ENCODE measurements at places on chromosomes 12 and 14.

DNA sequence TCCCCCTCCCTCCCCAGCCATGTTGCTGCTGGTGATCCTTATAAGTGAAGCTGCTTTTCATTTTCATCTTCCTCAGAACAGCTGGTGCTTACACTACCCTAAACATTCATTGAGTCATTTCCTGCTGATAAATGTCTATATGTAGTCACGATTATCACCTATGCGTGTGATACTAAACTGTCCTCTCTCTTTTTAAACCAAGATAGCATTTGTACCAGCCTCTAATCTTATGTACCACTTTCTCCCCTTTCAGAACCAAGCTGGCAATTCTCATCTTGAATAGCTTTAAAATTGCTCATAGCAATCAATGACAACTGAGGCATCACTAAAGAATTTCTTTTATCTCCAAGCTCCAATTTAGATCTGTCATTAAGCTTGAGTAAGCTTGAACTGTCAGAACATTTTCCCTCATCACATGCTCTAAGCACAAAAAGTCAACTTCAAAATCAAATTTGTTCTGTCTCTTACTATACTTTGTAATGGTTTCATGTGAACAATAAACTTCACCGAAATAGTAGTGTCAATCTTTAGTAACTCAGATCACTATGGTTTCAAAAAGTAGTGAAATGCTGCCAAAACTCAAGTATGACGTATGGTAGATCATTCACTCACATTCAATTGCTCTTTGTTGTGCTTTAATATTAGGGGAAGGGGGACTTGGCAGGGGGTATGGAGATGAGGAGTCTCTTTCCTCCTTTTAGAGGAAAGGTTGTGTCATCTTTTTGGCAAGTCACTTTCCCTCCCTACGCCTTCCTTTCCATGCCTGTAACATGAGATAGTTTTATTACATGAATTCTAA is 178.1 kb upstream of the NOVA1 start:
- DNase-seq, result peak; percentile 90

DNA sequence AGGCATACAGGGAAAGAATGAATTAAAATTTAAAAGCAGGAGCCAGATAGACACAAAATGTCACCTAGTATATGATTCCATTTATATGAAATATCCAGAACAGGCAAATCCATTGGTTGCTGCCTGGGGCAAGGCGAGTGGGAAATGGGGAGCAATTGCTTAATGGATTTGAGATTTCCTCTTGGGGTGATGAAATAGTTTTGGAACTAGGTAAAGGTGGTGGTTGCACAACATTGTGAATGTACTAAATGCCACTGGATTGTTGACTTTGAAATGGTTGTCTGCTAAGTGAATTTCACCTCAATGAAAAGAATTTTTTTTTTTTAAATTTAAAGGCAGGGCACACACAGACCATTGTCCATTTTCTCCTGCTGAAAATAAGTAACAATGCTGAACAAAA is 61.9 kb downstream of the ABCC9 start:
- no peak for DNase-seq

DNA sequence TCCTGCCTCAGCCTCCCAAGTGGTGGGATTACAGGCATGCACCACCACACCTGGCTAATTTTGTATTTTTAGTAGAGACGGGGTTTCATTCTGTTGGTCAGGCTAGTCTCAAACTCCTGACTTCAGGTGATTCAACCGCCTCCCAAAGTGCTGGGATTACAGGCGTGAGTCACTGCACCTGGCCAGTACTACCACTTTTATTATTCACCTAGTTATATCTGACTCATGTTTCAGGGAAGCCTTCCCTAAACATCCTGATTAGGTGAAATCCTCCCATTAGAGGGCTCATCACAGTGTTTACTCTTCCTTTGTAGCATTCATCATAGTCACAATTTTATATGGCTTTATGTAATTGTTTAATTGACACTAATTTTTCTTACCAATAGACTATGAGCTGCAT is 295.3 kb upstream of the SOX5 start:
- no peak for DNase-seq

DNA sequence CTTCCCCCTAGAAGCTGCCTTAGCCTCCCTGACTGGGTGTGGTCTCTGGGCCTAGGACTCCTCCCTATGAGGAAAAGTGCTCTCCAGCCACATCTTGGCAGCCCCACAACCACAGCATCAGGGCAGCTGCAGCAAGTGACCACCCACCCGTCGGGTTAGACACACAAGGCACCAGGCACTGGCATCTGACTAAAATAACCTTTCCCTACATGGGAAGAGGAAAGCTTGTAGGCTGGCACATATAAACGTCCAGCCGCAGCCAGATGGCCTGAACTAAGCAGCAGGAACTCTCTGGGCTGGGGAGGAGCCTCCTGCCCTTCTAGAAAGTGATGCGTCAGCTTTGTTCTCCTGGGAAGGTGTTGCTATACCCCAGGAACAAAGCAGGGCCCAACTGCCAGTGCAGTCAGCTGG is 328.7 kb downstream of the DPF3 start:
- no peak for DNase-seq

DNA sequence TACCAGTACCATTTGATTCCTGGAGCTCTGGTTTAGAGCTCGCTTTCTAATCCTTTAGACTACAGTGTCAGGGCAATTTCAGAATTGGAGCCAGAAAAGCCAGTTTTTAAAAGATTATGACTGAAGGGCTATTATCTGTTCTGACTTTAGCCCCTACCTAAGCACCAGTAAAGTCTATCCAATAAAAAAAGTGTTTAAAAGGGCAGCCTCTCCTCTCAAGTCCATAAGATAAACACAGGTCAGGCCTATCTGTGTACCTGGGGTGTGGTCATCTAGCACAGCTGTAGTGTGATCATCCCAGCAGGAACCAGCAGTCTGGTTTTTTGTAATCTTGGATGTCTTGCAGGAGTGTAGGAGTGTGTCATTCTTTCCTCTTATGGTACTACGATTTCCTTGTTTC is 6.6 kb downstream of the APPL2 start:
- DNase-seq, result no peak

- DNase-seq, result no peak
Measured at GRCh38 chr14:72186523-72186922, 254.3 kb downstream of the RGS6 start.

- DNase-seq, result peak; percentile 96
Measured at GRCh38 chr14:55721353-55721752, 141.3 kb downstream of the KTN1 start.

- peak; percentile 11 for DNase-seq
Measured at GRCh38 chr14:43503508-43503907, 1003.6 kb downstream of the FSCB start.

DNA sequence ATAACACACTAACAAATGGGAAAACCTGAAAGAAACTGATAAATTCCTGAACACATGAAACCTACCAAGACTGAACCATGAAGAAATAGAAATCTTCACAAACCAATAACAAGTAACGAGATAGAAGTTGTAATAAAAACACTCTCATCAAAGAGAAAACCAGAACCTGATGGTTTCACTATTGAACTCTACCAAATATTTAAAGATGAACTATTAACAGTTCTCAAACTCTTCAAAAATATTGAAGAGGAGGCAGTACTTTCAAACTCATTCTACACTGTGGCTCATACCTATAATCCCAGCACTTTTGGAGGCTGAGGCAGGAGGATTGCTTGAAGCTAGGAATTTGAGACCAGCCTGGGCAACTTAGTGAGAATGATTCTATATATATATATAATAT is 48.4 kb upstream of the TMTC2 start:
- no peak for DNase-seq

- no peak for DNase-seq
Measured at GRCh38 chr14:55864890-55865655, 253.1 kb upstream of the PELI2 start.

- DNase-seq, result no peak
Measured at GRCh38 chr14:71296184-71296583, 388.9 kb downstream of the PCNX1 start.

DNA sequence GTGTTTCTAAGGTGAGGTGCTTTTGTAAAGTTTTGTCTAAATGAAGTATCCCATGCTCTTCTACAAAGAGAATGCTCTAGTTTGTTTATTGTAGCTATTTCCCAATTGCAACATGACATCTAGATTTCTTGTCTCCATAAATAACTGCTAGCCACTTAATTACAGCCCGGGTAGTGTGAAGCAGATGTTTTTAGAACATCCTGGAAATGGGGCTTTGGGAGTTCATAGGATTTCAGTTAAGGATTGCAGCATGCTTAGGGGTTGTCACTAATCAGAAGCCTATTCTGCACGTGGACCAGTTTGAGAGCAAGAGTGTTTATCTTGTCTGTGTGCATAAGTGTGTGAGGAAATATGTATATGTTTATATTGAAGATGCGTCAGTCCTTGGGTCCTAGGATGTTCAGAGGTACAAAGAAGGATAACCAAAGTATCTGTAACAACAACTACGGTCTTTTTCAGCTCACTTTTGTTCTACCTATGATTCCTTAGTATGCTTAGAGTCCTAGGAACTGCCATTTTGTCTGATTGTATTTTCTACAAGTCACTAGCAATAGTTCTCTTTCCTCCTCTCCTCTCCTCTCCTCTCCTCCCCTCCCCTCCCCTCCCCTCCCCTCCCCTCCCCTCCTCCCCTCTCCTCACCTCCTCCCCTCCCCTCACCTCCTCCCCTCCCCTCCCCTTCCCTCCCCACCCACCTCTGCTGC is 135.3 kb downstream of the ACSS3 start:
- no peak for DNase-seq

- DNase-seq, result no peak
Measured at GRCh38 chr12:124130691-124131591, 157.9 kb downstream of the ZNF664 start.

DNA sequence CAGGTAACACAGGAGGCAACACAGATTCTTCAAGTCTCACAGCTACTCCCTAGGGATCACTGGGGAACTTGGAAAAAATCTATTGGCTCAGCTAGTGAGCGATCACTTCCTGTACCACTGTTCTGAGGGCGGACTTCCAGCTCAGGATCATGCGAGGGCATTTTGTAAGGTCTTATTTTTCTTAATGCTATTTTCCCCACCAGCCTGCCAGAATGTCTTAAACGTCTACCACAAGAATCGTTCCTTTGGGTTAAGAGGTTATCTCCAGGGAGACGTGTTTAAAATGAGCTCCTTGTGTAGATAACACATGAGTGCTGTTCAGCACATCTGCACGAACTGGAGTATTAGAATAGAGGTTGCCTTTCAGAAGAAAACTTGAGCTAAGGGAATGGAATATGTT is 162.6 kb downstream of the ETNK1 start:
- DNase-seq, result no peak

- no peak for DNase-seq
Measured at GRCh38 chr12:67852701-67853100, 136.5 kb upstream of the IFNG-AS1 start.

DNA sequence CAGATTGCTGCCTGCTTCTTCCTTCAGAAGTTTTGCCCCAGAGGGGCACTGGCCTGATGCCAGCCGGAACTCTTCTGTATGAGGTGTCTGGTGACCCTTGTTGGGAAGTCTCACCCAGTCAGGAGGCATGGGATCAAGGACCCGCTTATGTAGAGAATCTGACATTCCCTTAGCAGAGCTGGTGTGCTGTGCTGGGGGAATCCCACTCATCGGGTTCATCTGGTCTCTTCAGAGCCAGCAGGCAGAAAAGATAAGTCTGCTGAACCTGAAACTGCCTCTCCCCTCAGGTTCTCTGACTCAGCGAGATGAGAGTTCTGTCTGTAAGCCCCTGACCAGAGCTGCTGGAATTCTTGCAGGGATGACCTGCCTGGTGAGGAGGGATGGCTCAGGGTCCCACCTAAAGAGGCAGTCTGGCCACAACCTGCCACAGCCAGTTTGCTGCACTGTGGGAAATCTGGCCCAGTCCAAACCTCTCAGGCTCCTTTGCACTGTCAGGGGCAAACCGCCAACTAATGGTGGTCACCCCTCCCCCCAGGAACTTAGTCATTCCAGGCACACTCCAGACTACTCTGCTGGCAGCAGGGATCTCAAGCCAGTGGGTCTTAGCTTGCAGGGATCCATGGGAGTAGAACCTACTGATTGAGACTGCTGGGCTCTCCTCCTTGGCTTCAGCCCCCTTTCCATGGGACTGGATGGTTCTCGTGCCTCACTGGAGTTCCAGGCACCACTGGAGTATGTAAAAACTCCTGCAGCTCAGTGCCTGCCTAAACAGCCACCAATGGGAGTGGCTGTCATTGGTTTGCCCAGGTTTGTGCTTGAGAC is 4.1 kb downstream of the CLEC2D start:
- peak; percentile 93 for DNase-seq

GRCh38 chr12:123449249-123449733 is 8.6 kb upstream of the SNRNP35 start:
- no peak for DNase-seq
